ENCODE measurements at places on chromosomes 3 and 15.

- DNase-seq = no peak
These were observed 123.3 kb downstream of the SERPINI1 start for GRCh38 chr3:167858865-167859264.

DNA sequence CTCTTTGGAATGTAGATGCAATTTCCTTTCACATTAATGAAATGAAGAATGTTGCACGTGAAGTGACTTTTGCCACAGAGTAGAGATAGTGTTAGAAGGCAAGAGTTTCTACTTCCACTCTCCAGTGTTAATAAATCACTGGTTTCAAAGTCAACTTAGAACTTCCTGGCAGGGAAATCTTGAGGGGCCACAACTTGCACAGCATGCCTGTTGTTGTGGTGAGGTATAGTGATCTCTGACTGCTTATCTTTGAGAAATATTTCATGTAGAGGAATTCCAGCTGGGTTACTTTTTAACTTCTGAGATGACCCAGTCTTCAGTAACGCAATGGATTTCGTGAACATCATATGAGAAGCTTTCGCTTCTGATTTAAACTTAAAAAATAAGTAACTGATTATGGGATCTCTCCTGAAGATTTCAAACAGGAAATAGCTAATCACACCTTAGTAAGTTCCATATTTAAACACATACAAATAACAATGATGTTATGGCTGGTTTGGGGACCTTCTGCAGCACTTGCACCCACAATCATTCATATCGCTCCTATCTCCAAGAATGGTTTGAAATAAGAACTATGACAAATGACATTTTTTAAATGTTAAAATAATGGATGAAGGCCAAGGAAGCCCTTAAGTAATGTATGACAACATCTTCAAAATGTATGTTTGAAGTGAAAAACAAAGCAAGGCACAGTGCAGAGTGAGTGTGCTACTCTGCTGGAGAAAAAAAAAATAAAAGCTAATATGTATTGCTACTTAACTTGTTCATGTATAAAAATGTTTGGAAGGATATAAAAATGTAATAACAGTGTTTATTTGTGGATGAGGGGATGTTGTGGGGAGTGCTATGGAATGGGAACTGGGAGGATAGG is 726.5 kb upstream of the NECTIN3 start:
- no peak for DNase-seq

DNA sequence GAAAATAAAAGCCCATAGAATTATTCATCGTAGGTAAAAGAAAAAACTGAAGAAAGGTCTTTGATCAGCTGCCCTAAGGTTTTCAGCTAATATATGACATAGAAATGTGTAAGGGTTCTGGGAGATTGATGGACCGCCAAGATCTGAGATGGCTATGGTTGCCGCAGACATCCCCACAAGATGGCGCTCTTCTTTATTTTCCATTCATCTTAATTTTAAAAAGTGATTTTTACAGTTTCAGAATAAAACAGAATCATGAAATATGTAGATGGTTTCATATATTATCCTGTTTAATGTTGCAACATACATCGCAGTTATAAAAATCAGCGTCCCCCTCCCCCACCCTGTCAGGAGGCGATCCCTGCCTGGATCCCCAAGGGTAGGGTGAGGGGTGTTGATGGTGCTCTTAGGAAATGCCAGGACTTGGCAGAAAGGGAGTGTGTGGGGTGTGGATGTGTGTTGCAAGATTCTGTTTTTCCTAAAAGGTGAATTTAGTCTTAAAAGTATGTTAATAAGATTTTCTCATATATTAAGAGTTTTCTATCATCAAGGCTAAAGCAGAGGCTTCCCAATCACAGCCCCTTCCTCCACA is 68.8 kb downstream of the ANXA2 start:
- DNase-seq = no peak

GRCh38 chr15:84079885-84080777 is 155.4 kb upstream of the GOLGA6L4 start:
- peak; percentile 5 for DNase-seq

DNA sequence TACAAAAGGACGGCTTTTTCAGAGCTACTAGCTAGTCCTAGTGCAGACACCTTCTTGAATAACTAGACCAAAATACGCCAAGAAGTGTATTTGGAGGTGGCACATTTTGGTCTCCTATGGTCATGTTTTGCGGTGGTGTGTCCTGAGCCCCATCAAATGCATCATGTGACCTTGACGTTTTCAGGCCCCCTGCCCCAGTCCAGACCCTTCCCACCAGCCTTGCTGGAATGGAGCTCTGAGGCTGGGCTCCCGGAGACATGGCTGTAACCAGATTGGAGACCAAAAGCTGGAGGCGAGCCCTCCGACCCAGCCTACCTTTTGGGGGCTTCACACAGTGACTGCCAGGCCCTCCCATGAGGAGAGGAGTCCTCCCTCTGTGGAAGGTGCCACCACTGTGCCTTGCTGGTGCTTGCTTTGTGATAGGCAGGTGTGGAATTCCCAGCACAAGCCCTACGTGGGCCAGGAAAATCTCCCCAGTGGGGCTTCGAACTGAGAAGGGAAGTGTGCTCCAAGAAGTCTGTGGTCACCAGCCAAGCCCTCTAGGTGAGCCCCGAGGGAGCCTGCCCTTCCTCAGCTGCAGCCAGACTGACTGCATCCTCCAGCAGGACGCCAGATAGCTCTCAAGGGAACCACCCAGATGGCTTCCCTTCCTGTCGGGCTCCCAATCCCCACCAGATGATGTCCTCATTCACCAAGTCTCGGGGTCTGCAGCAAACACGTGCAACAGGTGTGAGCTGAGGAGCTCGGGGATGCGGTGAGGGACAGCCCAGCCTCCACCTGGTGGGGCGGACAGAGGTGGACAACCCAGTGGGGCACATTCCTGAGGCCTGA is 126.2 kb downstream of the ASB7 start:
- DNase-seq = no peak

DNA sequence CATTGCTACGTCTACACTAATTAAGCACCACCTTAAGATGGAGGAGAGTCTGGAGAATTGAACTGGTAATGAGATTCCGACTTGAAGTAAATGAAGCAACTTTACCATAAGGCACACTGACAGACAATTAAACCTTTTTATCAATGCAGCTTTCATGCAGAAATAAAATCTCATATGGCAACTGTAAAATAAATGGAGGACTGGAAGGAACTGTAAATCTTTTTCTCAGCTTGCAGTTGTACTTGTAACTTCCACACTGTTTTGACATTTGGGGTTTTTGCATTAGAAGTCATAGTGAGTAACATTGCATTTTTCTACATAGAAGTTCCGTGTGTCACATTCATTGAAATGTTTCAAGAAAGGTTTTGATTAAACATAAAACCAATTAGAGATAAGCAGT is 705.3 kb downstream of the NLGN1 start:
- no peak for DNase-seq

DNA sequence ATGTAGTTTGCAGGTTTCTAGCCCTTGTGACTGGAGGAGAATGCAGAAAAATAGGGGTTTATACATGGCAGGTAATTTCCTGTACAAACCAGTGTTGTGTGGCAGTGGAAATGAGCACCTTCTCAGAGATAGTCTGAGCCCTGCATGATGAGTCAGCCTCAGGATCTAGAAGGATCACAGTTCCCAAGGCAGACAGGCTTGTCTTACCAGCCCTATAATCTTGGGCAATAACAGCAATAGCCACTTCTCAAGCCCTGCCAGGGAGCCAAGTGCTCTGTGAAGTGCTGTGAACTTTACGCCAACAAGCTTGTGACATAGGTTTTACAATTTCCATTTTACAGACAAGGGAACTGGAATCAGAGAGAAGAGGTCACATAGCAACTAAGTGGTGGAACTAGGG is 89.4 kb downstream of the CD47 start:
- DNase-seq = no peak

- no peak for DNase-seq
These were observed 12.7 kb upstream of the GHRL start for GRCh38 chr3:10305331-10305902.

DNA sequence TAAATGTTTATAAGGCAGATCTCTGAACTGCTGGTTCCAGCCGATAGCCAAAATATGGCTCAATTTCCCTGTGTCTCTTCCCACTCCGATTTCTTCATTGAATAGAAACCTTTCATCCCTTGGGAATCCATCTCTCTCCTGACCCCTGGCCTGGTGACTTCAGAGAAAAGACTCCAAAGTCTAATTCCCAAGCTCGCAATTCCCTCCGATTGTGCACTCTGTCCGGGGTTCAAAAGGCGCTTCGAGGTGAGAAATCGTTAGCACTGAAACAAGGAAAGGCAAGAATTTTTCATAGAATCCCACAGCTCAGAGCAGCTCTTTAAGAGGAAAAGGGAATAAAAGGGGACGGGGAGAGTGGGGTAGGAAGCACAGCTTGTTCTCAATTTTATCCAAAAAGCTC is 18.4 kb upstream of the RAD18 start:
- DNase-seq = no peak

GRCh38 chr15:68187559-68187958 is 17.6 kb downstream of the CALML4 start:
- no peak for DNase-seq

GRCh38 chr15:89108835-89109234 is 20.6 kb downstream of the ABHD2 start:
- DNase-seq = no peak

GRCh38 chr15:101242160-101242998 is 9.5 kb downstream of the CHSY1 start:
- no peak for DNase-seq
